ENCODE measurements at places on chromosomes 16 and 17.

GRCh38 chr17:81110488-81111040 lies 54.7 kb upstream of the PVALEF start:
- DNase-seq, result no peak

- no peak for DNase-seq
Measured at GRCh38 chr17:69012895-69013805, 47.6 kb downstream of the ABCA9 start.

DNA sequence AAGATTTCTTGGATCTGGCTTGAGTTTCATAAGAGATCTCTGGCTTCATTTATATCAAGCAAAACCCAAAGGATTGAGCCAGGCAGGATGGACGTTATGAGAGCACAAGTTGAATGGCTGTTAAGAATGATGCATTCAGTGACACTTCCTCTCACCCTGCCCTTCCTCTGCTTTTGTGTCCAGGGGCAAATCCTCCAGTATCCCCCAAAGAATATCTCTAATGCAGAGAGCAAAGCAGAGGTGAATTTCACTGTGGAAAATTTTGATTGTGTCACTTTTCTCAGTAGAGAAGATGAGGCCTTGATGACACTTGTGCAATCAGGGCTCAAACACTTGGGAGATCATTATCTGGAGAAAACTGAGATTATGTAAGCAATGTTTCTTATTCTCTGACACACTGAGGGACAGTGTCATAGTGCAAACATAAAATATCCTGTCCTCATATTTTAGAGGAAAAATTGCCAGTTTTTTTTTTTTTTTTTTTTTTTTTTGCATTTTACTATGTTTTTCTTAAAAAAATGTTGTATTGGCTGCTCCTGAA lies 25.3 kb downstream of the MARCHF10 start:
- no peak for DNase-seq

- DNase-seq, result no peak
Measured at GRCh38 chr17:48127371-48128051, 19.9 kb downstream of the SNX11 start.

- DNase-seq, result no peak
Measured at GRCh38 chr17:4386406-4386805, 19.9 kb upstream of the UBE2G1 start.

GRCh38 chr16:80931801-80932707 lies 74.6 kb downstream of the CMC2 start:
- no peak for DNase-seq

DNA sequence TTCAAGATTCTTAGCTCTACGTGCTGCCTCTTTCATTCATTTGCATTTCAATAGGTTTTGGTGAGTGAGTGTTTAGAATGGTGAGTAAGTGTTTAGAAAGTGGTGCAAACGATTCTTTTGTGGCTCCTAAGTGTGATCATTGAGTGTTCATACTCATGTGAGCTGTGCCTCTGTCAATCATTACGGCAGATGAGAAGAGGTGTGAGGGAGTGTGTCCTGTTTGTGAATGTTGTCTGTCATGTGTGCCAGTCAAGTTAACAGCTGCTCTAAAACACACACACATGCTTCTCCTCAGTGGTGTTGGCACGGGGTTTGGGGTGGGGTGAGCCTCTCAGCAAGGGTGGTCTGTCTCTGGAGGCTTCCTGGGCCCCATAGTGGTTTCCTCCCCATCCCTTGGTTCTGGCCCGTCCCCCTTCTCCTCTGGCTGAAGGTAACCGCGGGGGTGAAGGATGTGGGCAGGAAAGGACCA lies 11.4 kb downstream of the MYL4 start:
- DNase-seq, result no peak

DNA sequence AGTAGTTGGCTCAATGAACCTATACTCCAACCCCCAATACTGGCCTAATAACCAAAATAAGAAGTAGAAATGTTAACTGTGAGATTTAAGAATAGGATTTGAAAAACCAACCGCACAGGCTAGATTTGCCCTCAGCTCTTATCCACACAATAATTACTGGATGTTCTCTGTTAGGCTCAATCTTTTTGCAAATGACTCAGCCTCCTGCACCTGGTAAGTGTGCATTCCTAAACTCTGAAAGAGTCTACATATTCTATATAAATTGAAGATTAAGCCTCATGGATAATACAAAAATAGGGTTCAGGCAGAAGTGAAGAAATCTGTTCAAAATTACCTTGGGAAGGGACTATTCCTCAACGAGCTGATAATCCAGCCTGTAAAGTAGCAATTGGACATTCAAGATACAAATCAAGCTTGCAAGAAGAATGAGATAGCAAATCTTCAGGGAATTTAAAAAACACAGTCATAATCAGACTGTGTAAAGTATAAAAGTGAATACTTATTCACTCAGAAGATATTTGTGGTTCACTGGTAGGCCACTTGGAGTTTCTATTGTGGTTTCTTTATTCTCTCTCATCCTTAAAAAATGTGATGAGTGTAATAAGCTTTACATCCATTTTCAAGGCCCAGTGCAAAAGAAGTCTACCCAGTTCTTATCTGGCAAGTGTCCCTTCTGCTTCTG lies 931.9 kb upstream of the SOX9 start:
- no peak for DNase-seq

DNA sequence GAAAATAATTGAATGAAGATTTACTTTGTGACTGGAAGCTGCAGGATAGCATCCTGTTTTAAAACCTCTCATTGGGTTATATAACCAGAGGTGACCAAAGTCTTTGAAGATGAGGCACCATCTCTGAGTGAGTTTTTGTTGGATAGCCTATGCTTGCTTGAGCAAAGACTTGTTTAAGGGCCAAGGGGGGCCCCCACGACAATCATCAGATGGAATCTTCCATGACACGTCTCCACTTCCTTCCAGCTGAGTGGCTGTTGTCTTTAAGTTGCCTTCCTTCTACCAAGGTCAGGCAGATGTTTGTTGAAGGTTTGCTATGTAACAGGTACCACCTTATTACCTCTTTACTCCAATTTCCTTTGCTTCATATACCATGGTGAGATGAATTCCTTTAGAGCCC lies 188.8 kb downstream of the PRKCA start:
- no peak for DNase-seq

- peak; percentile 99 for DNase-seq
Measured at GRCh38 chr17:81967533-81968395, 6.8 kb upstream of the NOTUM start.

DNA sequence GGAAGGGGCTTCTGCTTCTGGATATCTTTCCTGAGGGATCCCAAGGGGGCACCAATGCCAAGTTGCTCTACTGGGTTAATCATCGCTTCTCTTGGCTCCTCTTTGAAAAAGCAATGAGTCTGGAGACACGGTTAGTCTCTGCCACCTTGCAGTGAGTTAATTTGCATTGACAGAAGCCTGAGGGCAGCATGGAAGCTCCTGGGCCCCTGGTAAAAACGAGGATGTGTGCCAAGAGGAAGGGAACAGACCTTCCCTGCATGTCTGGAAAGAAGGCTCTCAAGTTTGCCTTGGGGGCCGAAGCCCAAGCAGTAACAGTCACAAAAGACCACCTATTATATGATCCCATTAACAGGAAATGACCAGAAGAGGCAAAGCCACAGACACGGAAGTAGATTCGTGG lies 86.7 kb downstream of the IRX5 start:
- DNase-seq, result no peak

- DNase-seq, result no peak
Measured at GRCh38 chr16:22328081-22328725, 31.0 kb downstream of the POLR3E start.

- no peak for DNase-seq
Measured at GRCh38 chr17:9937241-9937761, 32.2 kb upstream of the RCVRN start.

- DNase-seq, result no peak
Measured at GRCh38 chr16:27482397-27483087, 67.2 kb downstream of the GTF3C1 start.

- no peak for DNase-seq
Measured at GRCh38 chr17:77721846-77722160, 236.7 kb upstream of the TNRC6C start.

DNA sequence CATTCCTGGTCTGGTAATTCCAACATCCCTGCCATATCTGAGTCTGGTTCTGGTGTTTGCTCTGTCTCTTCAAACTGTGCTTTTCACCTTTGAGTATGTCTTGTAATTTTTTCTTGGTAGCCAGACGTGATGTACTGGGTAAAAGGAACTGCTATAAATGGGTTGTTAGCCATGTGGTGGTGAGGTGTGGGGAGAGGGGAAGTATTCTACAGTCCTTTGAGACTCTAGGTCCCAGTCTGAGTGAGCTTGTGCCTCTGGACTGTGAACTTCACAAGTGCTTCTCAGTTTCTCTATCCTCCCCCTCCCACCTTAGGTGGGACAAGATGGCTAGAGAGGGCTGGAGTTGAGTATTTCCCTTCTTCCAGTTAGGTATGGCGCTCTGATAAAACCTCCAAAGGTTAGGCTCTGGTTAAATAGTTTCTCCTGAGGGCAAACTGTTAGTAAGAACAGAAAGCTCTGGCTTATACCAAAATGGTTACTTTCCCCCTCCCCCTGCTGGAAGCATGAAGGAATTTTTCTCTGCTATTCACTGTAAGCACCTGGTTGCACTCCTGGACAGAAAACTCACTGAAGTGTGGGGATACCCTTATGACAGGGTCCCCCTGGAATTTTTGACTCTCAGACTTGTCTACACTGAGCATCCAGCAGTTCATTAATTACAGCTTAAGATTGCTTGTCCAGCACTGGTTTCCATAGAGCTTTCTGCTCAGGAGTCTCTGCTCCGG lies 87.8 kb downstream of the MARCHF10 start:
- DNase-seq, result peak; percentile 62

DNA sequence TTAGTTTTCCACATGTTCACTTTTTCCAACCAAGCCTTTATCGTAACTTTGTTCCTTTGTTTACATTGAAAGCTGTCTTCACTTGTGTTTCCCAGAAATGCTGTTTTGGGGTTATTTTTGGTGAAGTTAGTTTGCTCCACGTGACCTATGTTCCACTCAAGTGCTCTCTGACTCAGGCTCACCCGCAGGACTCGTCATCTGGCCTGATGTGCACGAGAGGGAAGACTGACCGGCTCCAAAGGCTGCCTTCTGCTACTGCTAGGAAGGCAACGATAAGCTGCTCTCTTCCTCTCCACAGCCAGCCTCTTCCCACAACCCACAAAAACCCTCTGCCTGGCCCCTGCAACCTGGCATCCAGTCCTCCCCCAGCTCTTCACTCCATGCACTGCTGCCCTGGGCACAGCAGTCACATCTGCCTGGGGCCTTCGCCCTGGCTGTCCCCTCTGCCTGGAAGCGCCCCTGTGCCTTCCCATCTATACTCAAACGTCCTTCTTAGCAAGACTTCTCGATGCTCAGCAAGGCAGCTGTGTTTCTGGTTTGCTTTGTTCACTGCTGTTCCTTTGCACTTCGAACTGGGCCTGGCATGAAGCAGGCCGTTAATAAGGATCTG lies 28.0 kb downstream of the ZCCHC14 start:
- peak; percentile 69 for DNase-seq

DNA sequence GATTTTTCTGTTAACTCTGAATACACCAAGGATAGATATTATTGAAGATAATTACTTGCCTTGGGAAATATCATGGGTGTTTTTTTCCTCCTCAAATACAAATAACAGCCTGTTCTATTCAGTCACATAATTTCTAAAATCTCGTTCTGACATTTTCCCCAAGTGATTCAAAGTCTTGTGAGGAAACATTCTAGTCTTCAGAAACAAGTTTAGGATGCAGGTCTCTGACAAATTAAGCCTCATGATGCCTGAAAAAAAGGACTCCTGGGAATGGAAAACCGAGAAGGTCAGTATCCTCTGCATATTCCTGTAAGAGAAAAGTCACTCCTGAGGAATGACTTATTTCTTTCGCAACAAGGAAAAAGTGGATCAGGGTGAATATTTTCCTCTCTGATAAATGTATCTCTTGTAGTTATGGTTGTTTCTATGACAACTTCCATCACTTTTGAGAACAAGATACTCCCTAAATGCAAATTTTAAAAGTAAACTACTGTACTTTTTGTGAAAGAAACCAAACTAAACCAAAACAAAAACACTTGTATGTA lies 384.6 kb downstream of the CNTNAP4 start:
- DNase-seq, result peak; percentile 93

GRCh38 chr17:57625957-57626356 lies 119.1 kb downstream of the CCDC182 start:
- no peak for DNase-seq

DNA sequence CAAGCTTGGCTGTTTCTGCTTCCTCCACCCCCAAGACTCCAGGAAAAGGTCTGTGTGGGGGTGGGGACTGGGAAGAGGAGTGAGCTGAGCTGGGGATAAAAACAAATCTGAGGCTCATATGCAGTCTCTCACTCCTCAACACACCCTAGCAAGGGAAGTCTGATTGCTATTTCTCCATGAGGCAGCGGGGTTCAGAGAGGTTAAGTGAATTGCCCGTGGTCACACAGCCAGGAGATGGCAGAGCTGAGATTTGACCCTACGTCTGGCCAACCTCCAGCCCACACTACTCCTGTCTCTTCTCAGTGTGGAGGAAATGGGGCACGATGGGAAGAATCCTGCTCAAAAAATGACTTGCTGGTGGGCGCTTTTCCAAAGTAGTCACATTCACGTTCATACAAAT lies 4.8 kb upstream of the ABCC3 start:
- DNase-seq, result no peak

DNA sequence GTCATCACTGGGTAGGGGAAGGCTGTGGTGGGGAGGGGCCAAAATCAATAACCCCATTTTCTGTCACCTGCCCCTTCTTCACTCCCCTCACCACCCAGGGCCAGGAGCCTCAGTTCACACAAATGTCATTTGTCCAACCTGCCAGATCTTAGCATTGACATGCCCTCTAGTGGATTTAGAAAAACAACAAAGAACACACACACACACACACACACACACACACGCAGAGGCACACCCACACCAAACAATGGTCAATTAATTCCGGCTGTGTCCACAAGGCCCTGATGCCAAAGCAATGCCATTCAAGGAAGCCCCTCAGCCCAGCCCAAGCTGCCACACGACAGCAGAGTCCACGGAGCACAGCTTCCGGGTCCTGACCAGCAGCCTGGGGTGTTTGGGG lies 68.4 kb downstream of the NOG start:
- DNase-seq, result peak; percentile 8

DNA sequence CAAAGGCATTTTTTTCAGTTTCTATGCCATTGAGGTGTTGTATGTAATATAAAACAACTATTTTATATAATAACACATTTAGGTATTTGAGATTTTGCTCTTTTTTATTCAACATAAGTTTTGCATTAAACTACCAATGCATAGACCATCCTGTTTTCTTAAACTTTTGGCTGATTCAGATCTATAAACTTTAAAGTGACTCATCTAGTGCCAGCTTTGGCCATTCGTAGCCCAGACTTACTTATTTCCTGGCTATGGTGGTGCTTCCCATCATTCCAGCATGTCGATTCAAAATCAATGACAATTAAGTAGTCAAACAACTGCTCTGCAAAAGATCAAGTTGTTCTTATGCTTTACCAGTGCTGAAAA lies 3.1 kb downstream of the ERI2 start:
- no peak for DNase-seq

- no peak for DNase-seq
Measured at GRCh38 chr17:57234061-57234738, 22.1 kb upstream of the MSI2 start.

GRCh38 chr16:82016263-82016662 lies 5.0 kb upstream of the SDR42E1 start:
- DNase-seq, result peak; percentile 46

- DNase-seq, result no peak
Measured at GRCh38 chr16:26344976-26345375, 653.2 kb downstream of the HS3ST4 start.

All from SK-MEL-5 (cell line).